Activated CD4-positive, CD25-positive, alpha-beta regulatory T cell (primary cell): ENCODE measurements at places on chromosomes 6 and 20.

GRCh38 chr20:37885593-37886503, 17.1 kb upstream of the VSTM2L start:
- DNase-seq: no peak

- DNase-seq: no peak
These were observed 299.0 kb downstream of the DOK5 start for GRCh38 chr20:54774426-54774825.

DNA sequence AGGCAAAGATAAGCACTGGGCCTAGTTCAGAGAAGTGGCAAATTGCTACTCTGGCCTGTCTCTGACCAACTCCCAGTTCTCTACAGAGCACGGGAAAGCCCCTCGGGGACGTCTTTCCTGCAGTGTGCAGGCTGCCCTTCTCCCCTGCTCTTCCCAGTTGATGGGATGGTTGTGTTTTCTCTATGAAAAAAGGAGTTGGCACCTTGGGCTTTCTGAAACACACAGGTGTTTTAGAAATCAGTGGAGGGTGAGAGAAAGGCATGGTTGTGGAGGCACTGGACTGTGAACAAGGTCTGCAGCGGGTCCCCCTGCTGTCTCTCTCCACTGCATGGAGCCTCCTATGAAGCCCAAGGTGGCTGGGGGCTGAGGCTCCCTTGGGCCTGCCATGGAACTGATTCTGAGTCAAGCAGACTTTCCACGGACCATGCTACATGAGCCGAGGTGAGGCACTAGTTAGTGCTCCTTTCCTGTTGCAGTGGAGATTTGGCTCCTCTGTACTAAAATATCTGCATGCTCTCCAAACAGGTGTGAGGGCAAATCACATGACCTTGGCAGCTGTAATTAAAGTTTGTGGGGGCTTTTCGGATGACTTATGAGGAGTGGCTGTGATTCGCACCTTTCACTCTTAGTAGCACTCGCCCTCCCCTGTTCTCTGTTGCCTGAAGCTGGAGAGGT, 16.3 kb downstream of the GTSF1L start:
- no peak for DNase-seq

DNA sequence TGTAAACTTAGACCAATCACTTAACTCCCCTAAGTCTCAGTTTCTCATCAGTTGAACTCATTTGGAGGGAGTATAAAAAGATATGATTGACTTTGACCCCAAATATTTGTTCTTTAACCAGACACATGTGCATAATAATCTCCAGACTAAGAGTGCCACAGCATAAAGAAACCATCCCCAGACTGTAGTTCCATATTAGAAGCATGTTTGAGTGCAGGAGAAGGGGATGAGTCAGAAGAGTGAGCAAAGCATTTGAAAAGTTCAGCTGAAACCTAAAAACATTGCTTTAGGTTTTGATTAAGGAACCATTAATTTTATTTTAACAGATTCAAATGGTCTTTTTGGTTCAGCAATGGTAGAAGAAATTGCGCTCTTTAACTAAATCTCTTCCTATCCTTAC, 654.8 kb downstream of the UTRN start:
- DNase-seq: no peak

- DNase-seq: no peak
These were observed 49.7 kb downstream of the GRM4 start for GRCh38 chr6:34096193-34096592.

- DNase-seq: no peak
These were observed 45.7 kb downstream of the SOBP start for GRCh38 chr6:107535626-107536025.
